ENCODE measurements at places on chromosomes 2 and 18.

DNA sequence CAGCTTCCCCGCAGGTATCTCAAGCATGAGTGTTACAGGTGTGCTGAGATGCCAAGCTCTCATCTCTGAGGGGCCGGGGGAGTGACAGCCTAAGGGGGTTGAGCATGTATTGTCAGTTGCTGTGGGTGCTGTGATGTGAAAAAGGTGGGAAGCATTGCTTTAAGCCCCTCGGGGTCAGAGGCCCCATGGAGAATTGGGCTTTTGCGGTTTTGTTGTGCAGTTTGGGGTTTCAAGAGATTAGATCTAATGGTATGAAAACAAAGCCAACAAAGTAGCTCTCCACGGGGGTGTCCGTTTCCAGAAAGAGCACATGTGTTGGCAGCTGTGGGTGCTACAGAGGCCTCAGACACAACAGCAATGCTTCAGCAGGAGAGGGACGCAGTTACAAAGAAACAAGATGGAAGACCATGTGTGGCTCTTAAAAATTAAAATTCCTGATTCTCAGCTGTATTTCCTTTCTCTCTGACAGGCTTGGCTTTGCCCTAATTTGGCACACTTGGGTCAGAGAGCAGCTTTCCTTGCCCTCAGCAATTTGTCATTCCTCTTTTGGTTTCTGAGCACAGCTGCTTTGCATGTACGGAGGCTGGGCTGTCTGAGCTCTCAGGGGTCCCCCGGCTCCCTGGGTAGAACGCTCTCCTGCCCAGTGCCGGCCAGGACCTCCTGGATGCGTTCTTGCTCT is 69.9 kb downstream of the TMEM247 start:
- DNase-seq, result no peak

- peak; percentile 37 for DNase-seq
These were observed 142.8 kb downstream of the NDUFA10 start for GRCh38 chr2:239882331-239882732.

GRCh38 chr18:74097803-74098202 is 49.8 kb downstream of the FBXO15 start:
- no peak for DNase-seq

DNA sequence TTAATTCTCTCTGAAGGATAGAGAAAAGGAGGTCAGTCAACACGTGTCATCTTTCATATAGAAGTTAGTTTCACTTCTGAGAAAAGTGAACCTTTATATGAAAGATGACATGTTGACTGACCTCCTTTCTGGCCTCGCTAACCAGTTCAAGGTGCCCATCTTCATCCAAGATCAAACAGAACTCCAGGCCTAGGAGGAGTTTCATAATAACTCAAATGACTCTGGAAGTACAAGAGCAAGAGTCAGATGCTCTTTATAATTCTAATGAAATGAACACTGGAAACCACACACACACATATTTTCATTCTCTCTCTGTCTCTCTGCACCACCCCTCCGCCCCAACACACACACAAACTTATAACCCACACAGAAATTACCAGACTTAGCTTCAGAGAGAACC is 16.3 kb downstream of the ANKRD44 start:
- no peak for DNase-seq

DNA sequence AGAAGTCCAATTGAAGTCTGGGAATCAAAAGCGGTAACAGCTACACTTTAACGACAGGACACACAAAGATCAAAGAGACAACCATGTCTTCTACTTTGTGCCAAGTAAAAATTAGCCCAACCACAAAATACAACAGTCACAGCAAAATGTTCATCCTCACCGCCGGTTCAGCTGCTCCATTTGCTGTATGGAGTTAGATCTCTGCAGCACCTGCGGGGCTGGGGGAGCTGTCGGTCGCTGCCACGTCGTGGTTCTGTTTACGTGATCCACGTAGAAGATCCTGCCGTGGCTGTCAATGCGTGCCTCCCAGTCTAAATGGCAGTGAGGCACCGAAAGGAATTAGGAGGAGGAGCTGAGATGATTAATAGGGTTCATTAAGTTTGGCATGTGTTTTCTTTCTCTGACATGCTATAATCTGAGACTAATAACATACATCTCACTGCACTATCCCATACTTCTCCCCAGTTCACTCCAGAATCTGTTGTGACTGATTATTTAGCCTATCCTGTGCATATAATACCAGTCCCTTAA is 136.5 kb upstream of the STK17B start:
- DNase-seq, result no peak

DNA sequence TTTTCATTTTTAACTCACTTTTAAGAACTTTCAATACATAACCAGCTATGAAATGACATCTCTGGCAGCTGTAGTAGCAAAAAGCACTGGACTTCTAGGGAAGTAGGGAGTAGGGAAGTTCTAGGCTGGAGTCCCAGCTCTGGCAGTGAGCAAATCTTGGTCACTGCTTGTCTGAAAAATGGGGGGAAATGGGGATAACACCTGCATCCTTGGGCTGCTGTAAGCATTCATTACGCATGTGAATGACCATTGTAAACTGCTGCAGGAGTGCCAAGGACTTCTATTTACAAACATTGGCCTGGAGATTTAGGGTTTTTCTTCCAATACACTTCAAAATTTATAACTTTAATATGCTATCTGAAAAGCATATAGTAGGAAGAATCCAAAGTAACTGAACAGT is 972 bp upstream of the MPP4 start:
- no peak for DNase-seq

- no peak for DNase-seq
These were observed 48.0 kb downstream of the GBX2 start for GRCh38 chr2:236120141-236120601.

DNA sequence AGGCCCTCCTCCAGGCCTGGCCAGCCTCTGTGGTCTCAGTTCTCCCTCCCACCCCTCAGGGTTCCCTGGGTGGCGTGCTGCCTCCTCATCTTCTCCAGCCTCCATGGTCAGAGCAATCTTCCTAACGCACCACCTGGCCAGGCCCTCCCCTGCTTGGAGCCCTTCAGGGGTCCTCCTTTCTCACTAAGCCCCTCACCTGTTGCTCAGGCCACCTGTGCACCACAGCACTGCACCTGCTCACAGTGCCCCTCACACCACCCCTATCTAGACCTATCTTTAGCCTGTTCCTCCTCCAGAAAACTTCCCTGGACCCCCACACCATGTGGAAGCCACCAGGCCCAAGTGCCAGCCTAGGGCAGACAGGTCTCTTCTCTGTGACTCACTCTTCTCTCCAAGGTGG is 267.1 kb downstream of the ATAD2B start:
- no peak for DNase-seq

GRCh38 chr18:59263661-59264060 is 9.6 kb downstream of the RAX start:
- DNase-seq, result no peak

Data from CD8-positive, alpha-beta memory T cell (primary cell).